NAMALWA (cell line): ENCODE measurements at places on chromosomes 3 and 15.

DNA sequence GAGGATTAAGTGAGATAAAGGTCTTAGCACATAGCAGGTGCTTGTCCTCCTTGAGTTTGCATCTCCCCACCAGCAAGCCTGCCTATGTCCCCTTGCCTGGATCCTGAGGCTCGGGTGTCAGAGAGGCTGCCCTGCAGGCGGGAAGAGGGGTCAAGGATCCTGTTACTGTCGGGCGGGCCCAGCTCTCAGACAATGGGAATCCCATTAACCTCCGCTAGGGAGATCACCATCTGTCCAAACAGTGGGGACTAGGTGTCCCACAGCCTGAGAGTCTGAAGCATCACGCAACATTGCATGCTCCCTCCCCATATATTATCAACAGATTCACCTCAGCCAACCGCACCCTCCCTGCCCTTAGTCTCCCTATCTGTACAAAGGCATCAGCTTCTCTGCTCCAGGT lies 151.4 kb downstream of the FBLN2 start:
- no peak for DNase-seq

DNA sequence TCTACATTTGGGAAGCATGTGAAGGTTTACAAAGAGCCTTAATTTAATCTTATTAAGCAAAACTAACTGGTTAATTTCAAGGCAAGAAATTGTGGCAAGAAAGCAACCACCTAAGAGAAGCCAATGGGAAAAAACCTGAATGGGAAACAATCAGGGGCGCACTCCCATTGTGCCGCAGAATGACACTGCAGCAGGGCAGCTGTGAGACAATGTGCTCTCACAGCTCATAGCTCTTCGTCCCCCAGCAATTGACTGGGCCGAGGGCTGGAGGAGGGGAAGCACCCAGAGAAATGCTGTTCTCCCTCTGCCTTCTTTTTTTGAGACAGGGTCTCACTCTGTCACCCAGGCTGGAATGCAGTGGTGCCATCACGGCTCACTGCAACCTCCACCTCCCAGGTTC lies 93.3 kb upstream of the RAD18 start:
- DNase-seq, result no peak

DNA sequence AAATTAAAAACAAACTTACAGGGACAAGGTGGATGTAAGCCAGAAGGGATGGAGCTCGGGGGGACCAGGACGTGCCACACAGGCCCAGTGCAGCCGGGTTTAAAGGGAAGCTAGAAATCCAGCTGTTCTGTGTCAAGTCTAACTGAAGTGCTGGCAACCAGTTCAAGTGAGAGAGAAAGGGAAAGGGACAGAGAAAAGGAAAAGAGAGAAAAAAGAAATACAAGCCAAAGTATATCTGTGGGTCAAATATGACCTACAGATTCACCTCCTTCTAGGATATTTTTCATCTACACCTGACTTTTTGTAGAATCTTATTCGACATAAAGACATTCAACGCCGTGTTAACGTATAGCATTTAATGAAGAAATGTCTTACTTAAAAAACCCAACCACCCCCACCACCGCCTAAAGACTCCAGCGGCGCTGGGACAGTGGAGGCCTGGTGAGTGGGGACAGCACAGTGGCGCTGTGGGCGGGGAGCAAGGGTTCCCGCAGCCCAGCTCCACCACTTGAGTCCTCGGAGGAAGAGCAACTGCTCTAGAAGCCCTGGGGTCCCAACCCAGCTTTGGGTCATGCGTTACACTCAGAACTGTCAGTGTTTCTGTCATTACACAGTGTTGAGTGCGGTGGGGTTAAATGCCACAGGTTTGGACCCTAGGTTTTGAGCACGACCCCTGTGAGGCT lies 62.3 kb downstream of the CHSY1 start:
- no peak for DNase-seq

GRCh38 chr15:25572191-25572590 lies 133.4 kb upstream of the UBE3A start:
- DNase-seq, result no peak

GRCh38 chr3:120263792-120264191 lies 21.2 kb downstream of the GPR156 start:
- DNase-seq, result no peak

GRCh38 chr3:23459889-23460546 lies 256.9 kb downstream of the UBE2E2 start:
- DNase-seq, result no peak

DNA sequence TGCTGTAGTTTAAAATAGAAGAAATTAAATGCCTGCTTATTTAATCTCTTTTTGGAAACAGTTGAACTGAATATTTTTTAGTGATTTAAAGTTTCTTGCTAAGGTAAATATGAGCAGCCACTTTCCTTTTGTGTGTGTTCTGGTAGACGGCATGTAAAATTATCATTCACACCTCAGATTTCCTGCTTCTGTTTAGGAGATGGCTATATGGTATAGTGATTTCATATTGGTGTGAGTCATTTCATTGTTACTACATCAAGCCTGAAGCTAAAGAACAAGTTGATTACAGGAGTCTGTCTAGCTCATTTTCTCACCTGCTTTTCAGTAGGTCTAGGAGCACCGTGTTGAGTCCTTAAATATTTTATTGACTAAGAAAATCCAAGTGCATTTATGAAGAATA lies 2.2 kb downstream of the LRCH3 start:
- DNase-seq, result no peak

DNA sequence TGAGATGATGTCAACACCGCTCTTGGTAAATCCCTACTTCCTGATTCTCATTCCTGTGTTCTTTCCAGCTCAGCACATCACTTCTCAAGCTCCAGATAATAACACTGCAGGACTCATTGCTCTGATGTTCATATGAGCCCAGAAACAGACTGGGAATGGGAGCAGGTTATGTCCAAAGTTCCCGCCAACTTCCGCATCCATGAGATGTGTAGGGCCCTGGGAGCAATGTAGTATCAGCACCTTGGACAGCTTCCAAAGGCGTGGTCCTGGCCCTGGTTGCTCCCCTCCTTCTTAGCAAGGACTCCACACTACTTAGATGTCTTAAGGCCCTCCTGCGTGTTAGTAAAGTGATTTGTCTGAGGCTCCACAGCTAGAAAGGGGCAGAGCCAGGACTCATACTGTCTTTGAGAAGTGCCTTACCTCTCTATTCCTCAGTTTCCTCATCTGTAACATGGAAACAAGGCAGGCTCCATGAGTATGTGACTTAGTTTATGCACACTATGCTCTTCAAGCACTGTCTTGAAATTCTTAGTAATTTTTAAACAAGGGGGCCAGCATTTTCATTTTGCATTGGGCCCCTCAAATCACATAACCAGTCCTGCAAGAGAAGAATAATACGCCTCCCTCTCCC lies 27.9 kb upstream of the SLC6A1 start:
- peak; percentile 13 for DNase-seq

DNA sequence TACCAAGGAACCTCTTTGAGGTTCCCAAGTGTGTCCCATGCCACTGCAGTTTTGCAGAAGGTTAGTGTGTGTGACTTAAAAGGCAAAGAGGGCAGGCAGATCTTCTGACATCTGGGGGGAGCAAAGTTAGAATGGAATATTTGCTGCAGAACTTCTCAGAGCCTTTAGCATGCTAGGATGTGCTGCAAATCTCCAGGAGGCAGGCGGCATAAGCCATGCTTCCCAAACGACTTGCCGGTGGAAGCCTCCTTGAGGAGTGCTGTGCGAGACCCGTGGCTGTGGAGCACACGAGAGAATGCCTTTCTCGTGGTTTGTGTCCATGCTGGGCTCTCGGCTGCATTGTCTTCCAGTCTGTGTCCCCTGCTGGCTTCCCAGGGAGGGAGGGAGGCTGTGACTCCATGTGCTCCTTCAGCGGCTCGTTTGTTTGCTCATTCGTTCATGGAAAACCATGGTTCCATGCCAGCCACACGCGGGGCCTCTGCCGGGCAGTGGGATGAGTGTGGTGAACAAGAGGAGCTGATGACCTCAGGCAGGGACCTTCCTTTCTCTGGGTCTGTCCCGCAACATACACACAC lies 13.8 kb downstream of the HDAC11 start:
- DNase-seq, result no peak

- no peak for DNase-seq
These were observed 4.1 kb upstream of the MEF2A start for GRCh38 chr15:99561476-99562230.

GRCh38 chr15:89845305-89845893 lies 30.7 kb upstream of the ANPEP start:
- no peak for DNase-seq

- DNase-seq, result peak; percentile 81
These were observed 111.0 kb upstream of the KLF13 start for GRCh38 chr15:31215490-31216214.

GRCh38 chr3:72298201-72299152 lies 513.5 kb upstream of the PROK2 start:
- DNase-seq, result no peak

DNA sequence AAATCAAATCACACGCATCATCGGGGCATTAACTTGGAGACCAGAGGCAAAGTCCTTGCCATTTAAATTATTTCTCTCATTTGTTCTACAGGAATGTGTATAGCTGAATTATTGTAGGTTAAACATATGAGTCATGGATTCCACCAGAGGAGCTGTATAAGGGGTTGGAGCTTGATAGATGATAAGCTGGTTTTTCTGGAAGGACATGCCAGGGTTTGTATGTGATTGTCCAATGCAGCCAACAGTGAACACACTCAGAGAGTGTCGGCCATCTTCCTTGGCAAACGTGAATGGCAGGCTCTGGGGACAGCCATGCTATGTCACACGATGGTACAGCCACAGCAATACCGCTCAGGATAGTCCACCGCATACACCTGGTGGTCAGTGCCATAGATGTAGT lies 25.1 kb downstream of the SSUH2 start:
- DNase-seq, result no peak
